Fibroblast of lung (primary cell): ENCODE measurements at places on chromosomes 6 and 20. TPM values are rescaled to one million over a fixed set of nuclear protein-coding genes. Genes with fewer than 3 reads are reported as not detected.

The TNNC2 gene
- total RNA-seq = 1.3 and 1.8 TPM in 2 replicates

DNA sequence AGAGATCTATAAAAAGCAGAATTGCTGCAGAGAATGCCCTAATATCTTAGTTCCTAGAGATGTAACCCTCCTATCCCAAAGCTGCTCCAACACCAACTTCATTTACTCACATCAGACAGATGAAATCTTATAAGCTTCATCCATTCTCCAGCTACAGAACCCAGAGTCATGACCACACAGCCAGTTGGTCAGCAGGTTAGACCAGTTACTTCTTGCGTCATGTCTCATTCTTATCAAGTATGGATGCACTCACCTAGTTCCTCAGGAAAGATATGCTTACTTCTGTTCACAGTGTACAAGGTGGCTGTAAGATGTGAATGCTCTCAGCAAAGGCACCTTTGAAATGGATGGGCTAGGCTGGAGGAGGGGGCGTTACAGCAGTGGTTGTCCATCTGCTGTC is 47.9 kb upstream of the ISM1 start:
- no peak overlapping the region for H3K27ac ChIP-seq
- no peak overlapping the region for H3K4me3 ChIP-seq
- H3K4me1 ChIP-seq = no peaks in the 10 kb centered on the region
- H3K36me3 ChIP-seq = no peaks in the 10 kb centered on the region

- H3K4me1 ChIP-seq = no peaks in the 10 kb centered on the region
- no peak overlapping the region for H3K4me3 ChIP-seq
- H3K27me3 ChIP-seq = no peaks in the 10 kb centered on the region
- no peaks in the 10 kb centered on the region for H3K36me3 ChIP-seq
- H3K27ac ChIP-seq = no peak overlapping the region
These were observed 689.5 kb upstream of the EYS start for GRCh38 chr6:66396549-66396948.

The KIFC1 gene
- 0.51 and 5.3 TPM in 2 replicates for total RNA-seq

DNA sequence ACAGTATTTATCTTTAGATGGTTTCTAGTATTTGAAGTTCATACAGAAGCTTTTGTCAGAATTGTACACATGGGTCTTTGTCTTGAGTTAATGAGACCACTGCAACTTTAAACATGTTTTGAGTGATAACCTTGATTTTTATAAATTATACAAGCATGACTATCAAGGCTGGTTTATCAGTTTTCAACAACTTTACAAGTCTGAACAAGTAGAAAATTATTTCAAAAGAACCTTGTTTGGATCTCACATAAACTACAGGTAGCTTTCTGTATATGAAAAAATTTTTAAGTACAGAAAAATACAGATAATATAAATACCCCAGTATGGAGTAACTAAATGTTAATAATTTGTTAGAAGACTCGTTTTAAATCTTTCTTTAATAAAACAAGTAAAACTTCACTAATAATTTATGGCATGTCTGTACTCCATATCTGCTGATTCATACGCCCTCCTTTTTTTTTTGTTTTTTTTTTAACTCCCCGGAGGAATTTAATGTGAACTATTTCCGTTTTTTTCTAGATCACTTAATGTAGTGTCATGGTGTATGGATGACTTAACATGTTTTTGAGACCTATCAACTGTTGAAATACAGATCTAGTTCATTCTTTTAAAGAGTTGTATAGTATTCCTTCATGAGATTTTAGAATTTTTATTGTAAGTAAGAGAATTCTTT is 18.3 kb downstream of the VAPB start:
- H3K36me3 ChIP-seq = no peaks in the 10 kb centered on the region
- DNase-seq = peak; percentile 39
- H3K4me1 ChIP-seq = peaks cover 2% of the 10 kb centered on the region
- H3K27ac ChIP-seq = no peak overlapping the region

The IMPG1 gene
- not detected in 2 replicates for total RNA-seq

GRCh38 chr6:113968472-113968871 is 2.5 kb downstream of the HDAC2 start:
- peaks cover 1% of the 10 kb centered on the region for H3K36me3 ChIP-seq
- no peaks in the 10 kb centered on the region for H3K27me3 ChIP-seq
- H3K27ac ChIP-seq = no peak overlapping the region
- H3K4me1 ChIP-seq = no peaks in the 10 kb centered on the region
- no peak overlapping the region for H3K4me3 ChIP-seq
- DNase-seq = no peak

The SLC22A23 gene
- 3.0 and 5.1 TPM in 2 replicates for total RNA-seq

The OR2H2 gene
- total RNA-seq = not detected in 2 replicates

The NFATC2 gene
- total RNA-seq = under 0.01 and 0.50 TPM in 2 replicates

DNA sequence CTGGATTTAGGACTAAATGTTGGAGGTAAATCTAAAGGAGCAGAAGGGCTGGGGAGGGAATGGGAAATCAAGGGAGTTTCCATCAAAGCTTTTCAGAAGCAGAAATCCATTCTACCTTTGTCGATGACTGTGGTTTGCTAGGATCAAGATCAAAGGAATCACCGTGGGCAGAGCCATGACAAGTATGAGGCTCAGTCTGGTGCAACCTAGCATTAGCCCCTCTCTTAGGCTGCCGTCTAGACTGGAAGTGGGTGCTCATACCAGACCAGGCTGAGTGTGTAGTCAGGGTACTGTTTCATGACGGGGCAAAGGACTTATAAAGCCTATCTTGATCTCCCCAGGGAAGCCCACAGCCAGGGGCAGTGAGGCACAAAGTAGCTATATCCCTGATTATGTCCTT is 120.5 kb downstream of the BMP2 start:
- H3K4me3 ChIP-seq = no peak overlapping the region
- no peaks in the 10 kb centered on the region for H3K36me3 ChIP-seq
- H3K27me3 ChIP-seq = no peaks in the 10 kb centered on the region
- no peak for DNase-seq
- H3K4me1 ChIP-seq = no peaks in the 10 kb centered on the region

The KCNK5 gene
- total RNA-seq = under 0.01 and 0.26 TPM in 2 replicates

DNA sequence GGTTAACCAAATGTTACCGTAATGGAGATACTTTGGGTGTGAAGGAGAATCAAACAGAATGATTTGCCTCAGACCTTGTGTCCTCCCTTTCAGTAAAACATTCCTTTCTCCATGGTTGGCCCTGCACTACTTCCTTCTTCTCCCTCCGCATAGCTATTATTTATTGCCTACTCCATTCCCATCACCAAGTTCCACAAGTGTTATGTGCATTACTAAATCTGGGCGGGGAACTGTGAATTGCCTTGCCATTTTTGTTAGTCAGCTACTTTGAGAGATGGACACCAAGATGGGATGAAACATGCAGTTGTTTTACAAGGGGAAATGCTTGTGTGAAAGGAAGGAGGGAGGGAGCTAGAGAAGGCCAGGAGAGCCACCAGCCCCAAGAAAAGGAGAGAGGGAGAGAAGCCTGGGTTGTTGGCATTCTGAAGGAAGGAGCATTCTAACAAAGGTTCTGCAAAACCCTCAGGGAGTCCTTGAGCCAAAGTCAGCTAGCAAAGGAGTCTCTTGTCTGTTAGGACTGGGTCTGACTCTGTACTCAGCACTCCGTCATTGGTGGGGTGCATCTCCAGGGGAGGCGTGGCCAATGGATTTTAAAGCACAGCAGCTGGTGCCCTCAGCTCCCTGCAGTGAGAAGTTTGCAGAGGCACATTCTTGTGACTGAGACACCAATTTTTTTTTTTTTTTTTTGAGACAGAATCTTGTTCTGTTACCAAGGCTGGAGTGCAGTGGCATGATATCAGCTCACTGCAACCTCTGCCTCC is 83.6 kb upstream of the CHD6 start:
- DNase-seq = no peak
- H3K27me3 ChIP-seq = no peaks in the 10 kb centered on the region
- no peak overlapping the region for H3K4me3 ChIP-seq
- H3K27ac ChIP-seq = no peak overlapping the region
- H3K4me1 ChIP-seq = no peaks in the 10 kb centered on the region

- H3K36me3 ChIP-seq = no peaks in the 10 kb centered on the region
- H3K27ac ChIP-seq = no peak overlapping the region
- no peaks in the 10 kb centered on the region for H3K27me3 ChIP-seq
- peaks cover 8% of the 10 kb centered on the region for H3K4me1 ChIP-seq
These were observed 52.0 kb upstream of the KIF13A start for GRCh38 chr6:18039481-18039880.

- H3K4me1 ChIP-seq = no peaks in the 10 kb centered on the region
- no peaks in the 10 kb centered on the region for H3K36me3 ChIP-seq
- H3K27me3 ChIP-seq = no peaks in the 10 kb centered on the region
- H3K4me3 ChIP-seq = no peak overlapping the region
- no peak overlapping the region for H3K27ac ChIP-seq
- no peak for DNase-seq
These were observed 6.8 kb upstream of the ARMC2 start for GRCh38 chr6:108841377-108841855.
